ENCODE measurements at places on chromosomes 6 and 20.
A peak's percentile ranks its signal among the peaks of the same experiment; 100 is the strongest.

- DNase-seq, result no peak
Observed at GRCh38 chr6:68779366-68779765, 144.3 kb downstream of the ADGRB3 start.

DNA sequence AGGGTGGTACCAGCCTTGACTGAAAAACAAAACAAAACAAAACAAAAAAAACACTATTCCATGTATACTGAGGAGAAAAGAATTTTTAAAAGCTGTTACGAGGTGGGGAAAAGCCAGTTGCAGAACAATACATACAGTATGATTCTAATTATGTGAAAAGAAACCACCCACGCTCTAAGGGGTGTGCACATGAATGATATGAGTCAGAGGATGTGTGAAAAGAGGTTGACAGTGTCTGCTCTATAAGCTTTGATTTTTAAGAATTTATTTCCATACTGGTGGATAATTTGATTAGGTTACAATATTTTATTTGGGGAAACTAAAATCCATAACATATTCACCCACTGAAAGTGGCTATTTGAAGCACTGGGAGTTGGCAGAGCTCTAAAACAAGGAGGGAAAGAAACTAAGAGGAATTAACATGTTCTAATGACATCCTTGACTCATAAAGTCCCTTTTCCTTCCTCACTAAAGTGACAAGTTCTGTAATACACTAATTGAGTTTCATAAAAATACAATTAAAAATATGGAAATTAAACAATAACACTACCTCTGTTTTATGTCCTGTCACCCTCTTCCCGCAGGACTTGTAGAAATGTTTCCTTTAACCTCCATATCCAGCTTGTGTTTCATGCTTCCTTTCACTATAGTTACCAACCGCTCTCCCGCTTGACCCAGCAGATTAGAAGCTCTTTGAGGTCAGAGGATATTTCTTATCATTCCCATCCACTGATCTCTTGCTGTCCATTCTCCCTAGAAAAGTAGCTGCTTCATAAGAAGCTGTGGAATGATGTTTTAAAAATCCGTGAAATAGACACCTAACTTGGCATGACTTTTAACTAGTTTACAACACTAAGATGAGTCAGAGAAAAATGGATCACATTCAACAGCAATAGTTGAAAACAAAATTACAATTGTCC, 118.6 kb upstream of the CCDC28A start:
- no peak for DNase-seq

DNA sequence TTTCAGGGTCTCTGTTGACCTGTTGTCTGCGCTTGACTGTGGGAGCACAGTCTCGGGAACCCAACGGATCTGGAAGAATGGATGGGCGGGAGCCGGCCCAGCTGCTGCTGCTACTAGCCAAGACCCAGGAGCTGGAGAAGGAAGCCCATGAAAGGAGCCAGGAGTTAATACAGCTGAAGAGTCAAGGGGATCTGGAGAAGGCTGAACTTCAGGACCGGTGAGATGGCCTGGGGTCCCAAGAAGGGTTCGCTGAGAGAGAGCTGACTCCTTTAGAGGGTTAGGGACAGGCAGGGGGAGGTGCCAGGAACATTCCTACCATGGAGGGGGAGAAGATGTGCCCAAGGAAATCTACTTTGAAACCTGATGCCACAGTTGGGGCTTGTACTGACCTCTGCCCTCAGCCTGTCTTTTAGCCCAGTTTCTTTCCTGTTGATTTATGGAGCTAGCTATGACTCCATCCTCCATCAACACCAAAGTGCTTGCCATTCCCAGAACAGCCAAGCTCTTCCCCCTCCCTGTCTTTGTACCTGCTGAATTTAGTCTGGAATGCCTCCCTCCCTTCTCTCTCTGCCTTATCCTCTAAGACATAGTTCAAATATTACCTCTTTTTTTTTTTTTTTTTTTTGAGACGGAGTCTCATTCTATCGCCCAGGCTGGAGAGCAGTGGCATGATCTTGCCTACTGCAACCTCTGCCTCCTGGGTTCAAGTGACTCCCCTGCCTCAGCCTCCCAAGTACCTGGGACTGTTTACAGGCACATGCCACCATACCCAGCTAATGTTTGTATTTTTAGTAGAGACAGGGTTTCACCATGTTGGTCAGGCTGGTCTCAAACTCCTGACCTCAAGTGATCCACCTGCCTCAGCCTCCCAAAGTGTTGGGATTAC, 12.2 kb downstream of the CEP250 start:
- peak; percentile 49 for DNase-seq

DNA sequence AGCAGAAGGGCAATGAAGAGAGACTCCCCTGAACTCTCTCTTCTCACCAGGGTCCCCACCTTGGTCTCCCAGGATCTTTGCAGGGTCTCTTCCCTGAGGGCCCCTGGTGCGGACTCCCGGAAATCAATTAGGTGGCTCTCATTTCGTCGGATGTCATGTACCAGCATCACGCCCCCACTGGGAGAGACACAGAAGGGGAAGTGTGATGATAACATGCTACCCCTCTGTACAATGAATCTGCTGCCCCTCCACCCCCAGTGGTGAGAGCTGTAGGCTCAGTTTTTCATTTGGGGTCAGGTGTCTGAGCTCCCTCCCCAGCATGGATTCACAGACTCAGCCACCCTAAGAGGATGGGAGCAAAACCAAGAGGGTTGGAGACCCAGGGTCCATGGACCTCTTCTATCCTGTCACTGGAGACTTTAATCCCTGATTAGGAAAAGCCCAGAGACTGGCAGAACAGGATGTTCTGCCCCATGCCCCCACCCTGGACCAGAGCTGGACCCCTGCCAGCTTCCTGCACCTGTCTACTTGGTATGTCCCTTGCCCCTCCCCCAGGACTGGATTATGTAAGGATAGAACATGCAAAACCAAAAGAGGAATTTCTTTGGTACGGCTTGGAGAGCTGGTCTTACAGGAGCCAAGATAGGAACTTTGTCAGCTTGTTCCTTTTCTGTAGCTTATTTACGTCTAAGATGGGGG, 11.1 kb downstream of the GGT7 start:
- no peak for DNase-seq

- DNase-seq, result no peak
Observed at GRCh38 chr6:158552055-158552795, 7.7 kb upstream of the TMEM181 start.

GRCh38 chr20:62360854-62361798, 6.0 kb downstream of the LAMA5 start:
- DNase-seq, result no peak

GRCh38 chr6:87277123-87277522, 45.3 kb upstream of the SMIM8 start:
- DNase-seq, result no peak

DNA sequence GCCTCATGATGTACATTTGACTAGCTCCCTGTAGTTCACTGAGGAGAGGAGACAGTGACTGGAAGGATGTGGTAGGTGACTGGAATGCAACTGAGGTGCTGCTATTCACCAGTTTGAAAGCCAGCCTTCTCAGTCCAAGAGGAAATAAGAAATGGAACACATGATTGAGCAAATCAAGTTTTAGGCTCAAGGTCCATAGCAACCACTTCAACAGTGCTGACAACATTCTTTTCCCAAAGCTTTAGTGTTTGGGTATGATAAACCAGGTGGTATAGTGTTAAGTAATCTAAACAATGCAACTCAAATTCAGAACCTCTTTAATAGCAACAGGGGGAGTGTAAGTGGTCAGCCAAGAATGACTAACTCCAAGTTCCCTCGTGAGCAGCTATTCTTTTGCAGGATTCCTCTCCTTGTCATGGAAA, 9.2 kb downstream of the ZHX3 start:
- DNase-seq, result no peak

DNA sequence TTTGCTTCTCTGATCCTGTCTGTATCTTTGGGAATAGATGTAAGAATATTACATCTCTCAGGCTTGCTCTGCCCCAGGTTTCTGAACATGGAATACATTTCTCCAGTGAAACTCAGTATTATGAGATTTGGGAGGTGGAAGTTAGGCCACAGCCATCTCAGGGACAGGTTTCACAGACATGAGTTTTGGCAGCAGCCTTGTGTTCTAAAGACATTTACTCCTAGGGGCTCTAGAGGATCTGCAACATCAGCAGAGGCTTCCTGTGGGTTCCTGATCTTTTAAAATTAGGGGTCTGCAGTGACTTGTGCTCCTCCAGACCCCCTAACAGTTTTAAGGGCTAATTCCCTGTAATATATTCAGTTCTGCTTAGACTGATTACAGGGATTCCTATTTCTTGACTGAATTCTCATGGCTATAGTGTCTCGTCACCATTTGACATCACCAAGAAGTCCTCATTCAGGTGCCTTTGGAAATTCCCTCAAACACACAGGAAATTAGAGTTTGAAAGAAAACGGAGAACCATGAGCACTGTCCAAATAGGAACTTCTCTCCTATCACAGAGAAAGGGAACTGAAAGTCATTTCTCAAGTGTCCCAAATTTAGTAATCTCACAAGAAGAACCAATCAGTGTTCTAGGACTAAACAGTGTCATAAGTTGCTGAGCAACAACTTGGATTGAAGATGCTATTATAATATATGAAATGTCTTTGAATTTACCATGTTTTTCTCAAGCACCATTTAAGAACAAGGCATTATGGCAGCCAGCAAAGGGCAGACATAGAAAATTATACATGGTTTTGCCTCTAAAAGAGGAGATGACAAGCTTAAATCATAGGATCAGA, 2.5 kb upstream of the HLA-DRA start:
- DNase-seq, result no peak

GRCh38 chr20:57317789-57318371, 11.7 kb upstream of the SPO11 start:
- no peak for DNase-seq

DNA sequence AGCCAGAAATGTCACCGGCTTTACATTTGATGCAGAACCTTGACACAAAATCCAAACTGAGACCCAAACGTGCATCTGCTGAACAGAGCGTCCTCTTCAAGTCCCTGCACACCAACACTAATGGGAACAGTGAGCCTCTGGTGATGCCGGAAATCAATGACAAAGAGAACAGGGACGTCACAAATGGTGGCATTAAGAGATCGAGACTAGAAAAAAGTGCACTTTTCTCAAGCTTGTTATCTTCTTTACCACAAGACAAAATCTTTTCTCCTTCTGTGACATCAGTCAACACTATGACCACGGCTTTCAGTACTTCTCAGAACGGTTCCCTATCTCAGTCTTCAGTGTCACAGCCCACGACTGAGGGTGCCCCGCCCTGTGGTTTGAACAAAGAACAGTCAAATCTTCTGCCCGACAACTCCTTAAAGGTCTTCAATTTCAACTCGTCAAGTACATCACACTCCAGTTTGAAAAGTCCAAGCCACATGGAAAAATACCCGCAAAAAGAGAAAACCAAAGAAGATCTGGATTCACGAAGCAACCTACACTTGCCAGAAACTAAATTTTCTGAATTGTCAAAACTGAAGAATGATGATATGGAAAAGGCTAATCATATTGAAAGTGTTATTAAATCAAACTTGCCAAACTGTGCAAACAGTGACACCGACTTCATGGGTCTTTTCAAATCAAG, 108.4 kb downstream of the RTN4IP1 start:
- DNase-seq, result no peak

- DNase-seq, result no peak
Observed at GRCh38 chr20:44034451-44034850, 119.8 kb downstream of the TOX2 start.

DNA sequence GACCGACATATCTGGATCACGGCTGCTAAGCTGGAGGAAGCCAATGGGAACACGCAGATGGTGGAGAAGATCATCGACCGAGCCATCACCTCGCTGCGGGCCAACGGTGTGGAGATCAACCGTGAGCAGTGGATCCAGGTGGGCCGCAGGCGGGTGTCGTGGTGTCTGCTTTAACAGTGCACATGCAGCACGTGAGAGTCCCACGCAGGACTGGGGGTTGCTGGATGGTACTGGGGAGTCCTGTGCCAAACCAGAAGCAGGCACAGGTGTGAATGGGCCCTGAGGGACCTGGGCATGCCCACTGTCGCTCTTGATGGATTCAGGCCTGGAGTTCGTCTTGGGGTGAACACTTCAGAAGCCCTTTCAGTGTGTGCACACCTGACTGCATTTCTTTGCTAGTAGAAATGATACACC, 24.6 kb upstream of the C20orf204 start:
- DNase-seq, result no peak

- DNase-seq, result no peak
Observed at GRCh38 chr20:13543783-13544182, 94.9 kb downstream of the TASP1 start.

- DNase-seq, result no peak
Observed at GRCh38 chr6:158715330-158716311, 65.8 kb downstream of the SYTL3 start.

DNA sequence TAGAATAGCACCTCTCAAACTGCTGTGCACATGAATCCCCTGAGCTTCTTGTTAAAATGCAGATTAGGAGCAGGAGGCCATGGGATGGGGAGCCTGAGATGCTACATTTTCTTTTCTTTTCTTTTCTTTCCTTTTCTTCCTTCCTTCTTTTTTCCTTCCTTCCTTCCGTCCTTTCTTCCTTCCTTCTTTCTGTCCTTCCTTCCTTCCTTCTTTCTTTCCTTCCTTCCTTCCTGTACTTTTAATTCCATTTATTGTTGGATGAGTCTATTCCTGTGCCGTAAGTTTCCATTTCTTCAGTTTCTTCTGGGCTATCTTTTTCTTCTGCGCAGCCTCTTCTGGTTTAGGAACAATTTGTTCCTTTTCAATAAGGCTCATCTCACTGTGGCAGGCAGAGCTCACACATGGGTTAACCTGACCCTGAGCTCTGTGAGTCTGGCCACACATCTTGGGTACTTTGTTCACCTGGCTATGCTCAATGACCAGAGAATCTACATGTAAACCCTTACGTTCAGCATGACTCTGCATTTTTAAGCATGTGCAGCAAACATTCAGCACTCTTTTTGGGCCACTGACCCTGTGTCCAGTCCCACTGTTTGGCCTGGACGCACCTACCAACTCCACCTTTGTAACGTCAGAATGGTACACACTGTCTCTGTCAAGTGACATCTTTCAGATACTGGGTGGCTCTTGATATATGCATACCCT, 114.7 kb upstream of the INSM1 start:
- no peak for DNase-seq

DNA sequence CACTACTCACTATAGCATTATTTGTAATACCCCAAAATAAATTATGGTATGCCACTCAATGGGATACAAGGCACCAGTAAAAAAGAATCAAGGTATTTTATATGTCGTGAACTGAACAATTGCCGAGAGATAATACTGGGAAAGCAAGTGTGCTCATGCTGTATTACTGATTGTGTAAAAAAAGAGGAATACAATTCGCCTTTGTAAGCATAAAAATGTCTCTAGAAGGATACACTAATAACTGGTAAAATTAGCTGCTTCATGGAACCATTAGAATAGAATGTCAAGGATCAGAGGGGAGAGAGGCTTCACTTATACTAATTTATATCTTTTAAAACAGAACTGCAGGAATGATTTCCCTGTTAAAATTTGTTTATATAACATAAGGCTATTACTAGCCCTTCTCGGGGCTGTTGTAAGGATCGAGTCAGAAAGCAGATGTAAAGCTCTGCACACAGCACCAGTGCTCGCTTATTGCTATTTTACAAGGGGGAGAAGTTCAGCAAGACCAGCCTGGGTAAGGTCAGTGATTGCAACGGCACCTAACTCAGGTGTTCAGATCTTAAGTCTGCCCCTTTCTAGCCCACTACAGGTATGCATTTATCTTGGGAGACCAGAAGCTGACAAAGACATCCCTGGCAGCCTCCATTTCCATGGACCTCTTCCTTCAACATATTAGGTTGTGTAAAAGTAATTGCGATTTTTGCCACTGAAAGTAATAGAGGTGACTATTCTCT, 61.6 kb downstream of the MYH7B start:
- DNase-seq, result no peak

- no peak for DNase-seq
Observed at GRCh38 chr6:167797011-167797471, 29.7 kb upstream of the AFDN start.

- no peak for DNase-seq
Observed at GRCh38 chr6:2942914-2943563, 28.3 kb downstream of the SERPINB6 start.
